ENCODE measurements at places on chromosomes 3 and 15.
A peak's percentile ranks its signal among the peaks of the same experiment; 100 is the strongest.

GRCh38 chr3:98777286-98777685 lies 14.1 kb downstream of the ST3GAL6 start:
- DNase-seq = no peak

GRCh38 chr15:93063796-93064690 lies 25.0 kb downstream of the RGMA start:
- no peak for DNase-seq

- no peak for DNase-seq
Observed at GRCh38 chr15:63072023-63072650, 29.6 kb downstream of the TPM1 start.

- no peak for DNase-seq
Observed at GRCh38 chr15:65533057-65533756, 2.9 kb downstream of the HACD3 start.

- DNase-seq = no peak
Observed at GRCh38 chr3:180626844-180627243, 24.9 kb downstream of the TTC14 start.

DNA sequence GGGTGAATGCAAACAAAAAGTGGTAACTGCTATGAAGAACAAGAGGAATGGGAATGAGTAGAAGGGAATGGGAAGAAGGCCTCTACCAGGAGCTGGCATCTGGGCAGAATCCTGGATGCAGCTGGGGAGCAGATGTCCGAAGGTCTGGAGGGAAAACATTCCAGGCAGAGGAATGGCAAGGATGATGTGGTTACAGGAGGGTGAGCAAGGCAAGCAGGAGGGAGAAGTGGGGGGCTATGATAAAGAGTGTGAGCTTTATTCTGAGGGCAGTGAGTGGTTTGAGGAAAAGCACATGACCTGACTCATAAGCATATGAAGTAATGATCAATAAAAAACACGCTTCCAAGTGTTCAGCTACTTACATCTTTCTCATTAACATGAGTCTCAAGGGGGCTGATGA lies 17.1 kb downstream of the SKIC8 start:
- no peak for DNase-seq

DNA sequence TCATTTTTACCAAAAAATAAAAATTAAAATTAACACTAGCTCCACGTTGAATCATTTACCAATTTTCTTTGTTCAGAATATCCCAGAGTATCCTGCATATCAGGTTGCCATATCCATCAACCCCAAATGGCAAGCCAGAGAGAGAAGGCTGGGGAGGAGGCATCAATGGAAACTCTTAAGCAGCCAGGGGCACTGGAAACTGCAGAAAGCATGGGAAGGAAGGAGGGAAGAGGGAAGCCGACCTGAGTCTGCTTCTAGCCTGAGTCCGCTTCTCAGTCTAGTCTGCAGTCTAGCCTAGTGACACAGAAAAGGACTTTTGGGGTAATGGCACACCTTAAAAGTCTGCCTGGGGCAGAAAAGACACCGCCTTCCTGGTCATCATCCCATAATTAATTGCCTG lies 1.6 kb upstream of the MTHFS start:
- no peak for DNase-seq

DNA sequence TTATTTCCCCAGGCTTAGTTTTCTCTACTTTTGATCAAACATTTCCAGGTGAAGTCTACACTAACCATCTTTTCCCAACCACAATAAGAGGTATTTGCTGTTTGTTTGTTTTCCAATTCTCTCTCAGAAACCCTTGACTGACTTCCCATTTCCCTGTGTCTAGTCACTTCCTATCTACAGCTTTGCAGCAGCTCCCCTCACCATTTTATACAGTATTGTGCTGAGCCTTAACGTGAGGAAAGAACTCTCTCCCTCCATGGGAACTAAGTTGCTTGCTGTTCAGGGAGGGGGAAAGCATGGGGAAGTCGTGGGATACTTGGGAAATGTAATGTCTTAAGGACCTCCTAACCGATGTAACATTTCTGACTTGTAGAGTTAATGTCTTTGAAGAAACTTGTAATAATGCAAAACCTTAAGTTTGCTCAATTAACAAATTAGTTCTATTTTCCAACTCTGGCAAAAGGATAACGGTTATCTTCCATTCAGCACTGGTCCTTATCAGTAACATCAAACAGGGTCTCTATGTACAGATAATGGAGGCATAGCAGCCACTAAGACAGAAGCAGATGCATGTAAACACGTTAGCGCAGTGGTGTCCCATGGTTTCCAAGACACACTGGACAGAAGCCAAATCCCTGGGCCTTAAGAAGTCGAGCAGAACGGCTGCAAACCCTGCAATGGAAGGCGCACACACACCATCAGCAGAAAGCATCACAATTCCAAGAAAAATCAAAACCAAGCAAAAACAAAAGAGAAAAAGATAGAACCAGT lies 39.7 kb downstream of the NPTN start:
- DNase-seq = no peak

DNA sequence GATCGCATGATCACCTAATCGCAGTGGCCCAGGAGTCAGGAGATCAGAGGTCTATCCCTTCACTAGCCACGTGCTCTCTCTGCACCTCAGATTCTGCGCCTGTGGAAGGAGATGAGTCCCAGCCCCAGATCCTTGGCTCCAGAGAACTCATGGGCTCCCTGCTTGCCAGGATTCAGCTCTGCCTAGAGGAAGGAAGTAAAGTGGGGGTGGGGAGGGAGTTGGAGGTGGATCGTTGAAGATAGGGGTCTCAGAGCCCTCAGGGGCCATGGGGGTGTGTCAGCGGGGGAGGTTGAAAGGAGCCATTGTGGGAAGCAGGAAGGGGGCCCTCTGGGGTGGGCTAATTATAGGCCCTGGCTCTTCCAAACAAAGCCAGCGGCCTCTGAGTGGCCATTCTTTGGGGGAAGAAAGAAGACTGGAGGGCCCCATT lies 11.3 kb upstream of the STRA6 start:
- DNase-seq = no peak

GRCh38 chr3:38834110-38834509 lies 18.1 kb upstream of the SCN10A start:
- no peak for DNase-seq

DNA sequence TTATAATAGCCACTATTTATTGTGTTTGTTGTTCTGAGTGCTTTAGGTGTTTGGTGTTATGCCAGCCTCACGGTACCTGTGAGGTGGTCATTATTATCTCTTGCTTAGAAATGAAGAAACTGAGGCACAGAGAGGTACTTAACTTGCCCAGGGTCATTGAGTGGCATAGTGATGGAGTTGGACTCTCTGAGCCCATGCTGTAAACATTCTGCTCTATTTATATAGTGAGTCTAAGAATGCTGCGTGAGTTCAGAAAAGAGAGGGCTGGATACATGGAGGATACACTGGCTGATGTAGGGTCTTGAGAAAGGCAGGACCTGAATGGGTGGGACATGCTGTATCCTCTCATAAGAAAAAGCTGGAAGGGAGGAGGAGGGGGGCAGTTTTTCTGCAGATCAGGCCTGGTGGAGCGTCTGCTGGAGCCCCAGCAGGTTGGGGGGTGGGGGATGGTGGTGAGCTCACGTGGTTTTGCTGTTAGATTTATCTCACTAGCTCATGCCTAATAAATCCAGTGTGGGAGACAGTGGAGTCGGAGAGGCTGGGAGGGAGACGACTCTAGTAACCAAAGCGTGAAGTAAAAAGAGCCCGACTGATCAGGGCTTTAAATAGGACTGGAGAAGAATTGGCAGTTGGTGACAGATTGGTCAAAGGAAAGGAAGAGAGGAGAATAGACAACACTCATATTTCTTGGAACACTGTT lies 16.0 kb downstream of the MED12L start:
- peak; percentile 25 for DNase-seq
